GM13977 (cell line): ENCODE measurements at places on chromosomes 5 and 9.
A peak's percentile ranks its signal among the peaks of the same experiment; 100 is the strongest.

DNA sequence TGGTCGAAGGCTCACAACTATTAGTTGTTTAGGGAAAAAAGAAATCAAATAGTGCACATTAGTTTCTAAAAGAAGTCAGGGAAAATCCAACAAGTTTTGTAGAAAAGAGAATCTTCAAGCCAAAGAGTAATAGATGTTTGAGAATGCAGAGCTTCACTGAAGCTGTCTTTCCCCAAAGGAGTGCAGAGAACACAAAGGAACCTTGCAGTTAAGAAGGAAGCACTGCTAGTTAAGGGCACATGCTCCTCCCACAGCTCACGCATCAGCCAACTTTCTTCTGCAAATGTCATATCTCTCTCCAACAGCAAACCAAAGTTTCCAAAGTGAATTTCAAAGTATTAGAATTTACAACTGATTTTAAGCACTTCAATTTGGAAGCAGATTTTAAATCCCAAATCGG, 116.4 kb upstream of the FST start:
- no peak for DNase-seq

GRCh38 chr5:1930501-1930879, 47.8 kb upstream of the IRX4 start:
- peak; percentile 36 for DNase-seq

- no peak for DNase-seq
Observed at GRCh38 chr9:8349376-8349775, 549.8 kb upstream of the DMAC1 start.

- no peak for DNase-seq
Observed at GRCh38 chr9:135090081-135090480, 2.6 kb downstream of the OLFM1 start.

GRCh38 chr9:15430920-15431844, 8.5 kb downstream of the SNAPC3 start:
- DNase-seq, result no peak

DNA sequence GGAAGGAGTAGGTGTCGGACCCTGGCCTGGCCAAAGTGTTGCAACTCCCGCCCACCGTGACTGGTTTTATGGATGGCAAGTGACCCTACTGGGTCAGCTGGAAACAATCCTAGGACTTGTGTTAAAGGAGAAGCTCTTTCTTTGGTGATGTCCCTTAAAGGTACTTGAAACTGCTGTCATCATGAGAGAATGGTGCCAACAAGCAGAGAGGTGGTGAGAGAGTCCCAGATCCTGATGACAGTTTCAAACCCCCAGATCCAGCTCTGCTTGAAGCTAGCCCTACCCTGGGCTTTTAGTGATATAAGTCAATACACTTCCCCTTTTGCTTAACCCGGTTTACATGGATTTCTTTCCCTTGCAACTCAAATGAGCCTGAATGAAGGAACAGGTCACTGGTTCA, 72.5 kb upstream of the UBTD2 start:
- no peak for DNase-seq

DNA sequence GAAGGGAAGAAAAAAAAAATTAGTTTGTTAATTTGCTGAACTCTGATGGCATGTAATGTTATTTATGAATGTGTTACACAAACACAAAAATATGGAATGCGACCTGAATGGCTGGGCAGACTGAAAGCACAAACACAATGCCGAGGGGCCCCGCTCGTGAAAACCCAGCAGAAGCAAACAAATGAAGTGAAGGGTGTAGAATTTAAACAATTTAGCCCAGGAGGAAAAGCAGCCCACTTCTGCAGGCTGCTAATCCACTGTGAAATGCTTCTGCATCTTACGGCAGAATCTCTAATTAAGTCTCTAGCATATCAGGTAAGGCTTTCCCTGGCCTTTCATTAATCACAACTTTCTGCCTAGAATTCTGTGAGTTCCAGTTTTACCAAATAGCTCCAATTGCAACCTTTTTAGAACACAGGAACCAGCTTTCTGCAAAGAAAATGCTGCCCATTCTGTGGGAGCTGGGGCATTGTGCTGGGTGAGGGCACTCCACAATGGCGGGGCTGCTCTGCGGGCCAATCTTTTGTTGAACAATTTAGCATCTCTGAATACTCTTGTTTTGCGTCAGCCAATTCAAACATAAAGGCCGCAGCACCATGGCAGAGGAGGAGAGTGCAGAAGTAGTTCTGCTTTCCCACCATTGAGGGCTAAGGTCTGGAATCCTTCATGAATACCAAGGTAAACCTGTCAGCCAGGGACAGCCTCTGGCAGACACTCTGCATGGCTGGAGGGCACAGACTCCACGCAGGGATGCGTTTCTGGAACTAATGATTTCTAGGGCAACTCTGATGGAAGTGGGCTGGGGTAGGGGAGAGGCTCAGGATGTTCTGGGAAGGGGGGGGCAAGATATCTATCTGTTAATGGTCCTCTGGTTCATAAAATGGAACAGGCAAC, 66.4 kb downstream of the PTCH1 start:
- DNase-seq, result no peak

GRCh38 chr9:83270116-83270515, 207.2 kb upstream of the RASEF start:
- DNase-seq, result no peak
